ENCODE measurements at places on chromosomes 7 and 10. TPM values are rescaled to one million over a fixed set of nuclear protein-coding genes. Genes with fewer than 3 reads are reported as not detected.

DNA sequence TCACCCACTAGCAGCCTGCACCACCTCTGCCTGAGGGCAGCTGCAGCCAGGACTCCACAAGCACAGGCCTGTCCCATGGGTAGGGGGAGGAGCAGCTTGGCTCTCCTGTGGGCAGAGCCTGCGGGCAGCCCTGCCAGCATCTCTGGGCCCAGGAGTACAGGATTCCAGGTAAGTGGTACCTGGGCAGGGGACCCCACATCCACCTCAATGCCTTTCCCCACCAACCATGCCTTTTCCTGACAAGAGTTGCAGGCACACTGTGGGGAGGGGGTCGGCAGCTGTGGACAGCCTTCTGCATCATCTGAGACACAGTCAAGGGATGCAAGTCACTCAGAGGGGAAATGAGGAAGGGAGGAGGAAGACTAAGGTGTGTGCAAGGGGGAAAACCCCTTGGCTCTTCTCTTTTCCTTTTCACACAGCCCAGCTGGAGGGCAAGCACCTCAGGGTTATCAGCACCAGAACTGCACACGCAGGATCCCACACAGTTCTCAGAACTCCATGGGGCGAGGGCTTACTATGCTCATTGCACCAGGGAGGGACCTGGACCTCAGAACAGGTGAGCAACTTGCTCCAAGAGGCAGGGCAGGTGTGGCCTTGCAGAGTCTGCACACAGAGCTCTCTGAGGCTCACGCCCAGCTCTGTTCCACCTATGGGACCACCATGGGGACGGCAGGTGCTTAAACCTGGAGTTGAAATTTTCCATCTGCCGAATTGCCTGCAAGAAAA, 16.5 kb upstream of the ANTXRL start:
- H3K36me3 ChIP-seq = peaks cover 10% of the 10 kb centered on the region
- H3K27ac ChIP-seq = no peak overlapping the region
- peaks cover under 1% of the 10 kb centered on the region for H3K27me3 ChIP-seq
- H3K4me1 ChIP-seq = peaks cover 40% of the 10 kb centered on the region
- DNase-seq = no peak
- H3K4me3 ChIP-seq = no peak overlapping the region

MLXIPL gene
- not detected for total RNA-seq

DNA sequence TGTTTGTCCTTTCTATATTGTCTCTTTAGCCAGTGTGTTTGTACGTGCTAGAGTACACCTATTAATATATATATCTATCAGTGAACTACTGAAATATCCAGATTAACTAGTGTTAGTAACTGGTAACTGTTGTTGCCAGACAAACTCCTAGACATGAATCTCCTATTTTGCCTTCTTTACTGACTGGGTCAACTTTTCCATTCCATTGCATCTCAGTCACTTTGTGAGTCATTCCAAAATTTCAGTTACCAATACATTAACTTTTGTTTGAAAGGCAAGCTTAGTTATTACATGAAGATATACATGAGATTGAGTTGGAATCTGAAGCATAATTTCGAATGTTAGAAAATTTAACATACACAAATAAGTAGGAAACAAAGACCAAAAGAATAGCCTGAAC, 51.4 kb downstream of the BTAF1 start:
- no peak overlapping the region for H3K27ac ChIP-seq
- H3K4me3 ChIP-seq = no peak overlapping the region
- no peak for DNase-seq
- peaks cover 24% of the 10 kb centered on the region for H3K4me1 ChIP-seq

- no peak for DNase-seq
- no peaks in the 10 kb centered on the region for H3K4me1 ChIP-seq
- no peak overlapping the region for H3K4me3 ChIP-seq
- peaks cover 4% of the 10 kb centered on the region for H3K27me3 ChIP-seq
Observed at GRCh38 chr7:129980667-129981066, 27.9 kb upstream of the UBE2H start.

DNA sequence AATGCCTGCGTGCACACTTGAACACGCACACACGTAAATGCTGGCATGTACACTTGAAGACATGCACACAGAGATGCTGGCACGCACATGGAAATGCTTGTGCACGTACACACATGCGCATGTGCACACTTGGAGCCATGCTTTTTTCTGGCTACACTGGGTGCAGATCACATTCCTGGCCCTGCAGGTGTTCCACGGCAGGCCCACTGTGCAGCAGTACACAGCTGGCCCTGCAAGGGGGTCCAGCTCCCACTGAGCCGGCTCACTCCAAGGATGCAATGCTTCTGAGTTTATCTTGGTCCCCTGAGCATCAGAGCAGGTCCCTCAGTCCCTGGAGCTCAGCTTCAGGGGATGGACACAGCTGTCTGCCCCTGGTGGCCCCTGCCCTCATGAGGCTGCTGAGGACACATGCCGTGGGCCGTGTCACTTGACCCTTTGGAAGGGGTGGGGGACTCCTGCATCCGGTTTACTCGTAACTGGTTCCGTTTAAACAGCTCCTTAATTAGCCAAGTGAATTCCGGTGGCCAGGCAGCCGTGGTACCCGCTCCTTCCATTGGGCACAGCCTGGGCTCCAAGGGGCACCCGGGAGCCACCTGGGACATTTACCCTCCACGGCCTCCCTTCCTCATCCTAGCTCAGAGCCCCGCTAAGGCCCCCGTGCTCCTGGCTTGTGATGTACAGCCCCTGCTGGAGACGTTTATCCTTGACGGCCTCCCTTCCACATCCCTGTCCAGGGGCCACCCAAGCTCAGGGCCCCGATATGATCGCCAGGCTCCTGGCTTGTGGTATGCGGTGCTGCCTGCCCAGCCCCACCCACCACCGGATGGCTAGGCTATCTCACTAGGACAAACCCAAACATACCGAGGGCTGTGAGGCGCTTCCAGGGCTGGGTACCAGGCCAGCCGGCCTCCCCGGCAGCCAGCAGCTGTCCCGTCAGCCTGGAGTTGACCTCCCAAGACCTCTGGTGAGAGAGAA, 39.5 kb upstream of the DPYSL4 start:
- H3K4me1 ChIP-seq = no peaks in the 10 kb centered on the region
- DNase-seq = no peak
- no peak overlapping the region for H3K27ac ChIP-seq
- no peak overlapping the region for H3K4me3 ChIP-seq
- peaks cover 2% of the 10 kb centered on the region for H3K27me3 ChIP-seq
- H3K36me3 ChIP-seq = no peaks in the 10 kb centered on the region

GRCh38 chr10:62735464-62736167, 68.9 kb upstream of the ADO start:
- H3K27me3 ChIP-seq = peaks cover 8% of the 10 kb centered on the region
- no peak overlapping the region for H3K27ac ChIP-seq
- no peak overlapping the region for H3K4me3 ChIP-seq

GRCh38 chr10:119120413-119120867, 16.5 kb downstream of the DENND10 start:
- H3K27ac ChIP-seq = peak overlapping the region; percentile 50
- no peak for DNase-seq
- no peak overlapping the region for H3K4me3 ChIP-seq
- peaks cover 16% of the 10 kb centered on the region for H3K4me1 ChIP-seq

DNA sequence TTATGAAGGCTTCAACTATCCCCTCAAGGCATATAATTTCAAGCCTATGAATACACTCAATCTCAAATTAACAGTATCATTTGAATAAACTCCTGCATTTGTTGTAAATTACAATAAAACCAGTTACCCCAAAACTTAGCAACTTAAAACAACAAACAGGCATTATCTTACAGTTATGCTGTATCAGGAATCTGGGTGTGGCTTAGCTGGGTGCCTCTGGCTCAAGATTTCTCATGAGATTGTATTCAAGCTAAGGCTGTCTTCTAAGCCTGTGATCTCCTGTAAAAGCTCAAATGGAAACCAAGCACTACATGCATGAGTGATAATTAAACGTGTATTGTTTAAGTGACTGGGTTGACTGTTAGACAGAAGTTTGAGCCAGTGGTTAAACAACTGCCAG, 341.0 kb upstream of the PHF14 start:
- DNase-seq = no peak
- H3K4me1 ChIP-seq = no peaks in the 10 kb centered on the region
- no peak overlapping the region for H3K4me3 ChIP-seq
- no peaks in the 10 kb centered on the region for H3K36me3 ChIP-seq

RADIL gene
- total RNA-seq = 0.84 TPM

LAMB4 gene
- not detected for total RNA-seq

- H3K27ac ChIP-seq = no peak overlapping the region
- H3K27me3 ChIP-seq = no peaks in the 10 kb centered on the region
- no peaks in the 10 kb centered on the region for H3K36me3 ChIP-seq
- H3K4me3 ChIP-seq = no peak overlapping the region
- DNase-seq = no peak
Observed at GRCh38 chr7:11935905-11936304, 103.9 kb upstream of the THSD7A start.

GRCh38 chr7:16758631-16759611, 5.4 kb downstream of the TSPAN13 start:
- no peak overlapping the region for H3K27ac ChIP-seq
- peaks cover 2% of the 10 kb centered on the region for H3K36me3 ChIP-seq
- H3K4me1 ChIP-seq = peaks cover 12% of the 10 kb centered on the region
- no peak overlapping the region for H3K4me3 ChIP-seq

DNA sequence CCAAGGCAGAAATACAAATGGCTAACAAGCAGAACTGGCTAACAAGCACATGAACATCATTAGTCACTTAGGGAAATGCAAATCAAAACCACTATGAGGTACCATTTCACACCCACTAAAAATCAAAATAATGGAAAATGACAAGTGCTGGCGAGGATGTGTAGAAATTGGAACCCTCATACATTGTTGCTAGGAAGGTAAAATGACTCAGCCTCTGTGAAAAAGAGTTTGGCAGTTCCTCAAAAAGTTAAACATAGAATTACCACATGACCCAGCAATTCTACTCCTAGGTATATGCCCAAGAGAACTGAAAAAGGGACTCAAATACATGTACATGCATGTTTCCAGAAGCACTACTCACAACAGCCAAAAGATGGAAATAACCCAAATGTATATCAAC, 52.8 kb upstream of the ANAPC16 start:
- peaks cover 12% of the 10 kb centered on the region for H3K4me1 ChIP-seq
- no peak for DNase-seq
- no peak overlapping the region for H3K27ac ChIP-seq
- H3K36me3 ChIP-seq = peaks cover 26% of the 10 kb centered on the region
- no peaks in the 10 kb centered on the region for H3K27me3 ChIP-seq
- no peak overlapping the region for H3K4me3 ChIP-seq

UBE2D4 gene
- total RNA-seq = 8.0 TPM

OR2A14 gene
- not detected for total RNA-seq

DNA sequence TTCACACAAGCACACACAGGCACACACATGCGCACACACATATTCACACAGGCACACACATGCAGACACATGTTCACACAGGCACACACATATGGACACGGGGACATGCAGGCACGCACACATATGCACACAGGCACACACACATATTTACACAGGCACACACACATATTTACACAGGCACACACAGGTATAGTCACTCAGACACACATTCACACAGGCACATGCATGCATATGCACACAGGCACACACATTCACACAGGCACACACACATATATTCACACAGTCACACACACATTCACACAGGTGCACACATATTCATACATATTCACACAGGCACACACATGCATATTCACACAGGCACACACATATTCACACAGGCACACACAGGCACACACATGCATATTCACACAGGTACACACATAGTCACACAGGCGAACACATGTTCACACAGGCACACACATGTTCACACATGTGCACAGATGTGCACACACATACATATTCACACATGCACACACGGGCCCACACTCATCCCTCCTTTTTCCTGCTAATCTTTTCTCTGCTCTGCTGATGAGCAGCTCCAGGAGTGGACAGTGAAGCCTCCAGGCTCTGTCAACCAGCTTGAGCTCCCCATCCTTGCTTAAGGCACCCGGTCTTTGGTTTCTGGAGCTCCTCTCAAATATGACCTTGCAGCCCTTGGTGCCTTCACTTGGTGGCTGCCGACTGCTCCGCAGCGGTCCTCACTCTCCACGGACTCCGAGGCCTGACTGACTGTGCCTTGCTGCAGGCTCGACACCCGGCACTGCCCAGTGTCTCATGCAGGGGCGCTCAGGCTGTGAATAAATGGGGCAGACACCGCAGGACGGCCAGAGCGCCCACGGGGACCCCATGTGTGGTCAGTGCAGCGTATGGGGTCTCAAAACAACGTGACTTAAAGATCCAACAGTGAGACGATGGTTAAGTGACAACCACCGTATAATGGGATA, 581.2 kb upstream of the MGMT start:
- no peaks in the 10 kb centered on the region for H3K4me1 ChIP-seq
- DNase-seq = no peak
- H3K27me3 ChIP-seq = no peaks in the 10 kb centered on the region
- no peaks in the 10 kb centered on the region for H3K36me3 ChIP-seq
- no peak overlapping the region for H3K4me3 ChIP-seq
- no peak overlapping the region for H3K27ac ChIP-seq

ABCB1 gene
- total RNA-seq = 2.7 TPM

DNA sequence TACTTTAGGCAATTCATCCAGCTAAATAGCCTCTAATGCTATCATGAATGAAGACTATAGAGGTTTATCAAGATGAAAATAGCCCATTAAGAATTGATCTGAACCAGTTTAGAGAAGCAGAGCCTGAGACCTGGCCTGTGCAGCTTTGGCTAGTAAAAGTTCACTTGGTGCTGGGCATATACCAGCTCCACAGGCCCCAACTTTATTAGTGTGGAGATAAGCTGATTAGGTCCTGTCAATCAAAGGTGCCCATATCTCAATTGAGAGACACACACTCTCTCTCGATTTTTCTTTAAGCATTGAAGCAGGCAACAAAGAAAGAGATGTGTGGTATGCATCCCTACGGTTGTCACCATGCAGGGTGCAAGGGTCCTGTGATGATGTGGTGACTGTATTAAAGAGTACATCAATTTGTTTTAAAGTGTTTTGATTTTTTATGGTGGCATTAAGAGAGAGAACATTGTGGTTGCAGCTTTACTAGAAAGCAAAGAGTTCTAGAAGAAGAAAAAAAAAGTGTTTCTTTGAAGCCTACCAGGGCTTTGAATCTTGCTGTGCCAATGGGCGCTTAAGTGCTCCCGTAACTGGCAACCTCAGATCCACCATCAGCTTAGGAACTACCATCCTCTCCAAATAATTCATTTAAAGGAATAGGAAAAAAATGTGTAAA, 111.6 kb downstream of the VTI1A start:
- DNase-seq = no peak
- H3K27ac ChIP-seq = no peak overlapping the region
- H3K4me3 ChIP-seq = no peak overlapping the region
- H3K36me3 ChIP-seq = no peaks in the 10 kb centered on the region
- no peaks in the 10 kb centered on the region for H3K27me3 ChIP-seq

GRCh38 chr10:104937567-104937966, 296.5 kb downstream of the SORCS3 start:
- H3K27ac ChIP-seq = no peak overlapping the region
- no peak for DNase-seq
- peaks cover 16% of the 10 kb centered on the region for H3K4me1 ChIP-seq

FLNC gene
- total RNA-seq = not detected

GRCh38 chr10:2111965-2112364, 374.6 kb upstream of the ADARB2 start:
- H3K27ac ChIP-seq = no peak overlapping the region
- H3K36me3 ChIP-seq = no peaks in the 10 kb centered on the region
- no peaks in the 10 kb centered on the region for H3K4me1 ChIP-seq
